ENCODE measurements at places on chromosomes 12 and 14. TPM values are rescaled to one million over a fixed set of nuclear protein-coding genes. Genes with fewer than 3 reads are reported as not detected.

WDHD1 gene
- 13.5 TPM for total RNA-seq

TDG gene
- 29.6 TPM for total RNA-seq

CTDSP2 gene
- total RNA-seq = 53.6 TPM

MSI1 gene
- total RNA-seq = 0.59 TPM

LPAR5 gene
- 0.47 TPM for total RNA-seq

KRR1 gene
- total RNA-seq = 59.5 TPM

MDGA2 gene
- not detected for total RNA-seq

SOAT2 gene
- total RNA-seq = 0.23 TPM

SLC10A1 gene
- not detected for total RNA-seq

FGF23 gene
- total RNA-seq = not detected

KRT3 gene
- total RNA-seq = 0.07 TPM

KRT74 gene
- not detected for total RNA-seq

RD3L gene
- not detected for total RNA-seq

KRT78 gene
- not detected for total RNA-seq

KIF21A gene
- total RNA-seq = 20.1 TPM
